ENCODE measurements at places on chromosomes 1 and 21.

- H3K27me3 ChIP-seq: no peaks in the 10 kb centered on the region
- peaks cover 2% of the 10 kb centered on the region for H3K36me3 ChIP-seq
- no peaks in the 10 kb centered on the region for H3K4me1 ChIP-seq
- DNase-seq: no peak
These were observed 23.5 kb downstream of the COP1 start for GRCh38 chr1:176183618-176184017.

- peaks cover 1% of the 10 kb centered on the region for H3K36me3 ChIP-seq
- no peak overlapping the region for H3K27ac ChIP-seq
- no peak for DNase-seq
- peak overlapping the region; percentile 39 for H3K4me3 ChIP-seq
- no peaks in the 10 kb centered on the region for H3K27me3 ChIP-seq
These were observed 25.4 kb downstream of the SLC19A2 start for GRCh38 chr1:169460191-169460833.

GRCh38 chr1:172255223-172255560 is 165.3 kb upstream of the C1orf105 start:
- no peak overlapping the region for H3K4me3 ChIP-seq
- DNase-seq: no peak
- no peak overlapping the region for H3K27ac ChIP-seq
- H3K27me3 ChIP-seq: no peaks in the 10 kb centered on the region
- no peaks in the 10 kb centered on the region for H3K4me1 ChIP-seq

- no peaks in the 10 kb centered on the region for H3K36me3 ChIP-seq
- no peaks in the 10 kb centered on the region for H3K27me3 ChIP-seq
- H3K4me1 ChIP-seq: no peaks in the 10 kb centered on the region
- no peak overlapping the region for H3K27ac ChIP-seq
- DNase-seq: no peak
These were observed 277.2 kb upstream of the VAMP3 start for GRCh38 chr1:7493711-7494454.

DNA sequence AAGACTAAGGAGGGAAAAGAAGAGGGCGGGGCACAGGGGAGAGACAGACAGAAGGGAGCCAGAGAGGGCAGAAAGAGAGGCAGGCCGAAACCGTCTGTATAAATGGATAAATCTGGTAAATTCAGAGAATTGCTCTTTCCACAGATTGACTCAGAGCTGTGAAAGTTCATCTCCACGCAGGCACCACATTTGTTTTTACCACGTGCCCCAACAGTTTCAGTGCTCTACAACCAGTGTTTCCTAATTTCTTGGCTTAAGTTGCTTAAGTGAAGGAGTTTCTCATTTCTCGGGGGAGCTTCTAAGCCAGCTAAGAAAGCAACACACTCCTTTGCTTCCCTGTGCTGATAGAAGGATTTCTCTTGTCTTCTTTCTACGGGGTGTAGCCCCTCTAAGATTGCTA is 87.1 kb downstream of the ENAH start:
- no peak overlapping the region for H3K27ac ChIP-seq
- no peaks in the 10 kb centered on the region for H3K4me1 ChIP-seq
- no peaks in the 10 kb centered on the region for H3K27me3 ChIP-seq
- no peak overlapping the region for H3K4me3 ChIP-seq

DNA sequence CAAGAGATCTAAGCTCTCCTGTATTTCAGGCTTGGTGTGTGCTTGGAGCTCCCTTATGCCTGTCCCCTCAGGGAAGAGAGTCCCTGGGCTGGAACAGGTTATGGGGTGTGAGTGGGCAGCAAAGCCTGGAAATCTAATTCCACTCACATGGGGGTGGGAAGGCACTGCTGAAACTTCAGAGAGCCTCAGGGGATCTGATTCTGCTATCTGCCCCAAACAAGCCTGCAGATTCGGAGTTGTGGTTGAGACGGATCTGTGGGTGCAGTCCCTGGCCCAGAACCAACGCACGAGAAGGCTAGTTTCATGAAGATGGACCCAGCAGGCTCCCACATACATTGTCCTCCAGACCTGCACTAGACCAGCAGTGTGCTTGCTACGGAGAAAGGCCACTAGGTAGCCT is 2.9 kb downstream of the BLACAT1 start:
- H3K36me3 ChIP-seq: no peaks in the 10 kb centered on the region
- no peak for DNase-seq
- no peak overlapping the region for H3K27ac ChIP-seq

- no peak overlapping the region for H3K27ac ChIP-seq
- DNase-seq: peak; percentile 98
- no peaks in the 10 kb centered on the region for H3K27me3 ChIP-seq
- no peak overlapping the region for H3K4me3 ChIP-seq
These were observed 8.1 kb upstream of the TRAF3IP3 start for GRCh38 chr1:209747580-209748262.

- no peak overlapping the region for H3K4me3 ChIP-seq
- no peak overlapping the region for H3K27ac ChIP-seq
- H3K27me3 ChIP-seq: no peaks in the 10 kb centered on the region
- no peak for DNase-seq
These were observed 13.6 kb downstream of the TTC39A start for GRCh38 chr1:51316846-51317120.

- H3K4me1 ChIP-seq: peaks cover 17% of the 10 kb centered on the region
- peak; percentile 97 for DNase-seq
- no peak overlapping the region for H3K4me3 ChIP-seq
- no peaks in the 10 kb centered on the region for H3K27me3 ChIP-seq
- no peaks in the 10 kb centered on the region for H3K36me3 ChIP-seq
These were observed 25.1 kb upstream of the RUNX3 start for GRCh38 chr1:24955161-24955560.

GRCh38 chr1:219120624-219121544 is 52.8 kb upstream of the LYPLAL1 start:
- H3K27me3 ChIP-seq: no peaks in the 10 kb centered on the region
- no peaks in the 10 kb centered on the region for H3K36me3 ChIP-seq

- H3K36me3 ChIP-seq: no peaks in the 10 kb centered on the region
- peak; percentile 42 for DNase-seq
- no peak overlapping the region for H3K4me3 ChIP-seq
- peaks cover 3% of the 10 kb centered on the region for H3K4me1 ChIP-seq
- no peaks in the 10 kb centered on the region for H3K27me3 ChIP-seq
These were observed 32.4 kb upstream of the CAMSAP2 start for GRCh38 chr1:200706111-200706814.

Data from trophoblast cell (in vitro differentiated cells and primary cell).